ENCODE measurements at places on chromosomes 1 and 21.

DNA sequence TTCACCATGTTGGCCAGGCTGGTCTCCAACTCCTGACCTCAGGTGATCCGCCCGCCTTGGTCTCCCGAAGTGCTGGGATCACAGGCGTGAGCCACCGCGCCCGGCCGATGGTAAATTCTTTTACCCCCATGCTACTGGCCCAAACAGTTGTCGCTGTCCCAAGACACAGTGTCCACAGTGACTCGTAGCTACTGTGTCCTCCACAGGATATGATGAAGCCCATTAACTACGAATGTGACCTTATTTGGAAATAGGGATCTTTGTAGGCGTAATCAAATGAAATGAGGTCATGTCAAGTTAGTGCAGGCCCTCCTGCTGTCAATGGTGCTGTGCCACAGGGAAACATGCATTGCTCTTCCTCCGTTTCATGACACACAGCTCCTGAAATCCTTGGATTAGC is 8.5 kb downstream of the FNDC10 start:
- no peak for DNase-seq

DNA sequence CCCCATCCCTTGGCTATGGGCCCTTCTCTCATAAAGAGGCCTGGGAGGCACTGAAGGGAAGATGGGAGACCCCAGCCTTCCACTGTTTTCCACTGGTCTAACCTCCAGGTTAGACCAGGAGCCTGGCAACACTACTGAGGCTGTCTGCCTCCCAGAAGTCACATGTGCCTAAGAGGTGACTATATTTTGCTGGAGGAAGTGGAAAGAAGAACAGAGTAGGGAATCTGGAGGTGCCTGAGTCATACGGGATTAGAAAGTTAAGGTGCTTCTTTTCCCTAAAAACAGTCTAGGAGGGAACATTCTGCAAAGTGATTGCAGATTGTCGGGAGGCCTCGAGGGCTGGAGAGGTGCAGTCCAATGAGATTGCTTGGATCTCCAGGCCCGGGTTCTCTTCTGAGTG is 4.6 kb downstream of the NFASC start:
- no peak for DNase-seq

- no peak for DNase-seq
These were observed 55.9 kb downstream of the MACO1 start for GRCh38 chr1:25486602-25487001.

GRCh38 chr1:198238121-198238520 is 81.3 kb downstream of the NEK7 start:
- DNase-seq = no peak

GRCh38 chr1:182259968-182260367 is 131.6 kb downstream of the GLUL start:
- DNase-seq = no peak

- DNase-seq = no peak
These were observed 5.2 kb downstream of the DMRTA2 start for GRCh38 chr1:50417946-50418599.

GRCh38 chr1:5888606-5889211 is 103.5 kb downstream of the NPHP4 start:
- no peak for DNase-seq

- DNase-seq = no peak
These were observed 126.7 kb upstream of the CACHD1 start for GRCh38 chr1:64343105-64343822.

GRCh38 chr1:229012823-229013222 is 258.1 kb upstream of the RAB4A start:
- no peak for DNase-seq

GRCh38 chr1:32073299-32074229 is 825 bp downstream of the TMEM39B start:
- no peak for DNase-seq

- no peak for DNase-seq
These were observed 850 bp downstream of the PANK4 start for GRCh38 chr1:2525572-2525919.

GRCh38 chr1:64493831-64494230 is 23.9 kb downstream of the CACHD1 start:
- no peak for DNase-seq

- DNase-seq = no peak
These were observed 29.1 kb downstream of the SLC19A1 start for GRCh38 chr21:45513003-45513717.
